ENCODE measurements at places on chromosomes 7 and 10.

- no peak for DNase-seq
These were observed 468.8 kb upstream of the AUTS2 start for GRCh38 chr7:69129524-69129923.

- no peak for DNase-seq
These were observed 2.1 kb upstream of the CCDC126 start for GRCh38 chr7:23594879-23595604.

GRCh38 chr7:38413784-38414183 is 140.3 kb upstream of the TARP start:
- no peak for DNase-seq

DNA sequence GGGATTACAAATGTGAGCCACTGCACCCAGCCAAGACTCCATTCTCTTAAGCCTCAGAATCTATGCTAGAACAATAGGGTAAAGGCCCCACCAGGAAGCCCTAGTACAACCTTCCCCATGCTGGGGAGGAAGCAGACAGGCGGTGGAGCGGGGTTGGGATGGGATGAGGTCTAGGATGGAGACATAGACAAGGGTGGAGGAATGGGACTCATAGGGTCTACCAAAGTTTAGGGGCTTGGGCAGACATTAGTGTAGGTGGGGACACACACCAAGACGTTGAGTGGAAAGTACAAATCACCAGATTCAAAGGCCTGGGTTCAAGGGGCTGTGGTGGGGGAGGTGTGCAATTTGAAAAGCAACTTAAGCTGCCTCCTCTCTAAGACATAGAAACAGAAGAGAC is 19.3 kb downstream of the PRSS2 start:
- DNase-seq: no peak

DNA sequence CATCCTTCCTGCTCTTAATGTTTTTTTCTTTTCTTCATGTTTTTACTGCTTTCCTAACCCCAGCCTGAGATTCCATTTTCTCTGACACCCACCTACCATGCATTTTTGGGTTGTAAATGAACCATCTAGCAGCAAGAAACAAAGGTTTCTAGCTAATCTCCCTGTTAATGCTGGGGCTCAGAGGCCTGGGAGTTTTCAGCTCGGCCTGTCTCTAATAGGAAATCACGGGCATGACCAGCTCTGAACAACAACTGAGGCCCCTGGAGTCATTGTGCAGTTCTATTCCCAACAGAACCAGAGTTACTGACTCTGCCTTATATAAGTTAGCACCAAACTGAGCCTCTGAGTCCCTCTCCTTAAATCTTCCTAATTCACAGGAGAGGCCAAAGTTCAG is 134.8 kb downstream of the CFAP58 start:
- DNase-seq: no peak

- no peak for DNase-seq
These were observed 1692.0 kb downstream of the REEP3 start for GRCh38 chr10:65213170-65213569.

DNA sequence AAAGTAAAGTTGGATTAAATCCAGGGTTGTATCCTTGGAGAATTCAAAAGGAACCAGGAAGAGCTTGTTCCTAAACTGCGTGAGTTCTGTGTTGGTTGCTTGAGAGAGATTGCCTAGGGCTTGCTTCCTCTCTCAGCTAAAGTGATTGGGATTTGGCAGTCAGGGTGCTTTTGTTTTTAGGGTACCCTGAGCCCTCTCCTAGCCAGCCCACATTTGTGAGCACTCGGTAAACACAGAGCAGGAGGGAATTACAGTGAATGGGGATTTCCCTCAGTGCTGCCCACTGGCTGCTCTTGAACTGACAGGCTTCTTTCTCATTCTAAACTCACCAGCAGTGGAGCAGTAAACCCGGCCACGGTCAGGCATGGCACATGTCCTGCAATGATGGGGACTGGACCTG is 146.9 kb downstream of the TPST1 start:
- no peak for DNase-seq

DNA sequence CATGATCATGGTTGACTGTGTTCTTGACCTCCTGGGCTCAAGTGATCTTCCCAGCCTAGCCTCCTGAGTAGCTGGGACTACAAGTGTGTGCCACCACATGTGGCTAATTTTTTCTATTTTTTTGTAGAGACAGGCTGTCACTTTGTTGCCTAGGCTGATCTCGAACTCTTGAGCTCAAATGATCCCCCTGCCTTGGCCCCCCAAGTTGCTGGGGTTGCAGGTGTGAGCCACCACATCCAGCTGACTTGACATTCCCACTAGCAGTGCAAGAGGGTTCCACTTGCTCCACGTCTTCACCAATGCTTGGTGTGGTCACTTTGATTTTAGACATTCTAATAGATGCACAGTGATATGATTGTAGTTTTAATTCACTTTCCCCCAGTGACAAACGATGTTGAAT is 25.1 kb downstream of the CYP26A1 start:
- no peak for DNase-seq

- DNase-seq: no peak
These were observed 35.2 kb downstream of the LSMEM1 start for GRCh38 chr7:112515989-112516388.

GRCh38 chr10:128086003-128086863 is 40.0 kb downstream of the MKI67 start:
- DNase-seq: no peak

DNA sequence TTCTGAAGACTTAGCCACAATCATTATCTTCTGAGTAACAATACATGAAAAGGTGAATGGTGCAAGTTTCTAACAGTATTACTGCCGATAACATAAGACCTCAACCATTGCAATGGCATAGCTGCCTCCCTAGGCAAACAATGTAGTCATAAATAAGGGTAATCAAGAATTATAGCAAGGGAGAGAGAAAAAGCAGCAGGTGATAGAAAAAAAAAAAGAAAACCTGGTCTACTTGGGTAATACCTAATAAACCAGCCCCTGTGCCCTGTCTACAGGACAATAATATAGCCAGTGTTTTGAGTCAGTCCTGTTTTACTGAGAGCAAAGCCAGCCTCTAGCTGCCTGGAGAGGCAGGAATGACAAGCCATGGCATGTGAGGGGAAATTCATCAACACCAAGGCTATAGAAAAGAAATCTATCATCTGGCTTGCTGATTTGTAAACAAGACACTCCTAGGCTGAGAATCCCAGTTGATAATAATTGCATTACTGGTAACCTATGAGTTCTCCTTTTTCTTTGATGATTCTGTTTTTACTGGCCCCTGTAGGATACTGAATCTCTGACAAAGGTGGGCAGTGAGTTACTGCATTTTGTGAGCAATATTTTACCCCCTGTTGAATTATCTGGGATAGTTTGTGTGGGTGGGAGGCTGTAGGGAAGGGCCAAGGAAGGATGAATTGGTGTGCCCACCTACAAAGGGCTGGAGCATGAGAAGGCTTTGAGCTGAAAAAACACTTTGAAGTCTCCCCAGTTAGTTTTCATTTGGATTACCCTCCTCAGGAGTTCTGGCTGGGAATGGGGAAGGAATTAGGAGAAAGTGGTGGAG is 1.7 kb upstream of the WEE2 start:
- DNase-seq: no peak

GRCh38 chr10:12602521-12602920 is 253.2 kb downstream of the CAMK1D start:
- DNase-seq: no peak

DNA sequence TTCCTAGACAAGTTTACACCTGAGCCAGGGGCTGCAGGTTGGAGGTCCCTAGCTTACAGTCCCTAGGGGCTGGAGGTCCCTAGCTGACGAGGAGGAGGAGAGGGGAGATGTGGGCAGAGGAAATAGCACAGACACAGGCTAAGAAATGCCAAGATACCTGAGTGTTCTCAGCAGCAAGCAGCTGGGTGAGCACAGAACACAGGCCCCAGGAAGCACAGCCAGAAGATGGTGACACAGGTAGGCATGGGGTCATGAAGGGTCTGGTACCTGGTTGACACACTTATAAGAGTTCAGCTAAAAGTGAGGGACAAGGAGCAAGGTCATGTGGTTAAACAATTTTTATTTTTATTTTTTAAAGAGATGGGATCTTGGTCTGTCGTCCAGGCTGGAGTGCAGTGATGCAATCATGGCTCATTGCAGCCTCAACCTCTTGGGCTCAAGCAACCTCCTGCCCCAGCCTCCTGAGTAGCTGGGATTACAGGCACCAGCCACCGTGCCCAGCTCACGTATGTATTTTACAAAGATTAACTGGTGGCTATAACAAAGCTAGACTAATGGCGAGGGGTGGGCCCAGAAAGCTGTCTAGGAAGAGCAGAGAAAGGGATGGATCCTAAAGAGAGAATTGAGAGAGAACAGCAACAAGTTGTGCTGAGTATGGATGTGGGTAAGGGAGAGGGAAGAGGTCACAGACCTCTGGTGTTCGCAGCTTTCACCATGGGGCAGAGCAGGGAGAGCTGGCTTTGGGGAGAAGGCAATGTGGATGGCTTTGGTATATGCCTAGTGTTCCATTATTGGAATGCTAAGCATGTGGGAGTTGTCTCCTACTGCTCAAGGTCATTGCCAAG is 140.3 kb upstream of the KLF14 start:
- no peak for DNase-seq

- no peak for DNase-seq
These were observed 55.4 kb upstream of the LMTK2 start for GRCh38 chr7:98051118-98051744.

DNA sequence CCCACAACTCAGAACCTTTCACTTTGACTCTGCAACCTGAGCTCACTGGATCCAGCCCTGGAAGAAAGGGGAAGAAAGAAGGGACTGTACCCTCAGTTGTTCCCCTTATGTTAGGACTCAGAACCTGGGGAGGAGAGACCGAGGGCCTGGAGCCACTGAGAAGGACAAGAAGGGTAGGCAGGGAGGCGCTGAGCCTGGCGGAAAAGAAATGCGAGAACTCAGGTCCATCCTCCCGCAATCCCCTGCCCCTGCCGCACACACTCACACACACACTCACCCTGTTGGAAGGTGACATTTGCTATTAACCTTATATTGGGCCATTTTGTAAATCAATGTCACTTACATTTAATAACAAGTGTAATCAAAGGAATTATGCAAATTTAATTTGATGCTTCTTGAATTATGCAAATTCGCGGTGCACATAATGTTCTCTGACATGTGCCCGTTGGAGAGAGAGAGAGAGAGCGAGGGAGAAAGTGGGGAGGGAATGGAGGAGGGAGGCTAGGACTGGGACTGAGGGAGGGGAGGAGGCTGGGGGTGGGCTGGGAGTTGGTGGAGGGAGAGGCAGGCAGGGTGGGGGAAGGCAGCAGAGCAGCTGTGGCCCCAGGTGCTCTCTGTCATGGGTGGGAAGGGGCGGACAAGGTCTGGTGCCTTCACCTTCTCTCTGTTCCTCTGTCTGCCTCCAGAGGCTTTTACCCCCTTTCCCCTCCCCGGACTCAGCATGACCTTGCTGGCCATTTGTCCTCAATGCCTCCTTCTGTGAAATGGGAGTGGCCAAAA is 99.6 kb upstream of the PAX2 start:
- no peak for DNase-seq

DNA sequence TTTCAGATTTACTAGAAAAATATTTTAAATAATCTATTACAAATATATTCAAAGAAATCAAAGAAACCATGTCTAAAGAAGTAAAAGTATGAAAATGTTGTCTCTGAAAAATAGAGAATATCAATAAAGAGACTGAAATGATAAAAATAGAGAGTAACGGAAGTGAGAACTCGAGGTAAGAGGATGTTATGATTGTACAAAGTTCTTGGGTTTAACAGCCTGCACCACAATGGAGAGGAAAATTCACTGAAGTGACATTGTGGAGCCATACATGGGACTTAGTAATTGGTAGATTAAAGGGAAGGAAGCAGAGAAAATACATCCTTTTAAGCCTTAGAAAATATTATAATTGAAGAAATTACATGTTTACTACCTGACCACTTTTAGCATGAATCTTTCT is 77.9 kb downstream of the THSD7A start:
- no peak for DNase-seq

GRCh38 chr7:31079126-31079823 is 27.2 kb downstream of the ADCYAP1R1 start:
- DNase-seq: no peak

DNA sequence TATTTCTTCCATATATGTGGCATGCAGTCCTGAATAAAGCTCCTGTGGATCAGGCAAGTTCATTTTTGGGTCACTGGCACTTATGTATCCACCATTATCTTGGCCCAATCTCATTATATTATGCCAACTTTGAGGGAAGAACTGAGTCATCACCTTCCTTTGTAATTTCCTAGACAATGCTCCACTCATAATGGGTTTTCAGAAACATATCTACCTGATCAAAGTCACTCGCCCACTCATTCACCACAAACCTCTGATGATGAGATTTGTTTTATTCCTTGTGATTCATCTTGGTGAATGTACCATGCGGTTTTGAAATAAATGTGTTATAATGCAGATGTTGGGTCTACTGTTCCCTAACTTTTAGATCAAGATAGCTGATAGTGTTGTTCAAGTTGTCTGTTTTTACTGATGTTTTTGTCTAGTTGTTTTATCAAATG is 525.8 kb downstream of the KIF20B start:
- DNase-seq: no peak

DNA sequence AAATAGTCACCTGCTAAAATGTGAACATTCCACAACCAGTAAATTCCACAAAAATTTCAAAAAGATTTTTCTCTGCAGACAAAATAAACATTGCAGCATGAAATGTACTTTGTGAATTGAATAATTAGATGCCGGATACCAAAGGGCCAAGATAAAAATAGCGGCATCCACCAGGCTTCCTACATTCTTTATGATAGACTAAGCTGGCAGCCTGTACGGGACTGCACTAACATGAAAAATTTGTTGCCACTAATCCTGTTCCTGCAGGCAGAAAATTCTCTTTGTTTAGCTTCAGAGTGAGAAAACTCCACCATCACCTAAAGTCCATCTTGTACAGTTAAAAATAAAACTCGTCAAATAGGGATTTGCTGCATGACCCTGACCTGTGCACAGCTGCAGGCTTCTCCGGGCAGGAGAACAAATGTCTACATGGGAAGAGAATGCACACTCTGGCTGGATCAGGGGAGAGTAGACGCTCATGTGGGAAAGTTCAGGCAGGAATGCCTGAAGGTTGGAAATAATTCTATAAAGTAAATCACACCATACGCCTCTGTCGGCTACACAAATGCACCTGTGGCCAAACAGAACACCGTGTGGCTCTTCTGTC is 15.6 kb upstream of the ADO start:
- DNase-seq: no peak

GRCh38 chr7:141512597-141512996 is 38.6 kb upstream of the AGK start:
- DNase-seq: no peak

DNA sequence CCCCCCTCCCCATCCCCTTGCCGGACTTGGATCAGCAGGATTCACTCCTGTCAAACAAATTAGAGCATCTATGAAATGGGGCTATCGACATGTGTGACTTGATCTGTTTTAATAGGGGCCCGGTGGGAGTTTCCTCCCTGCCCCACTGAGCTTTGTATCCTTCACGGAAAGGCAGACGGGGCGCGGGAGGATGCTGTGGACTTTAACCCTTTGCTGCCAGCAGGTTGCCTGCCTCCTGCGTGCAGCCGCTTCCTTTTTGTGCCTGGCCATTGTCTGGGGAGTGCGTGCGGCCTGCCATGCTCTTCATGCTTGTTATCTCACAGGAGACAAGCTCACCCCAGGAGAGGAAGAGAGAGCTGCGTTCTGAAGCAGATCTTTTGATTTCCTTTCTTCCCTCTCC is 512.8 kb upstream of the GALNT17 start:
- DNase-seq: no peak
